Activated CD8-positive, alpha-beta memory T cell treated with anti-CD3 and anti-CD28 coated beads for 36 hours (primary cell): ENCODE measurements at places on chromosomes 11 and 22. TPM values are rescaled to one million over a fixed set of nuclear protein-coding genes. Genes with fewer than 3 reads are reported as not detected.

The MFRP gene
- not detected for total RNA-seq

The C11orf21 gene
- total RNA-seq, result 4.2 TPM

The KCNQ1OT1 gene
- total RNA-seq, result 0.21 TPM

The PHF21B gene
- 0.53 TPM for total RNA-seq

The SAA4 gene
- total RNA-seq, result not detected

The JAM3 gene
- 15.0 TPM for total RNA-seq

The PES1 gene
- total RNA-seq, result 184 TPM

The TRIM48 gene
- not detected for total RNA-seq

The APOA1 gene
- total RNA-seq, result 0.34 TPM

The FGF4 gene
- not detected for total RNA-seq

The AMOTL1 gene
- total RNA-seq, result 1.0 TPM

The RAB36 gene
- total RNA-seq, result 1.0 TPM

The KCNE3 gene
- not detected for total RNA-seq

The MIAT gene
- 15.4 TPM for total RNA-seq

The CTSF gene
- total RNA-seq, result 3.2 TPM

The MIOX gene
- 0.17 TPM for total RNA-seq

The FADS1 gene
- total RNA-seq, result 18.3 TPM

The OR8B8 gene
- not detected for total RNA-seq

The KCNJ11 gene
- total RNA-seq, result 0.63 TPM

The PDGFB gene
- total RNA-seq, result 1.2 TPM

The RGL4 gene
- 6.6 TPM for total RNA-seq

The SLC16A8 gene
- total RNA-seq, result not detected

The ARFIP2 gene
- 50.7 TPM for total RNA-seq

The TH gene
- not detected for total RNA-seq

The CALCA gene
- total RNA-seq, result not detected

The TKFC gene
- total RNA-seq, result 70.3 TPM

The MS4A15 gene
- not detected for total RNA-seq

The FXYD6 gene
- total RNA-seq, result not detected

The SLC37A2 gene
- total RNA-seq, result 0.65 TPM

The TTLL12 gene
- 115 TPM for total RNA-seq

The STK33 gene
- 2.5 TPM for total RNA-seq

The SHANK2 gene
- not detected for total RNA-seq
